ENCODE measurements at places on chromosomes 11 and 22.

DNA sequence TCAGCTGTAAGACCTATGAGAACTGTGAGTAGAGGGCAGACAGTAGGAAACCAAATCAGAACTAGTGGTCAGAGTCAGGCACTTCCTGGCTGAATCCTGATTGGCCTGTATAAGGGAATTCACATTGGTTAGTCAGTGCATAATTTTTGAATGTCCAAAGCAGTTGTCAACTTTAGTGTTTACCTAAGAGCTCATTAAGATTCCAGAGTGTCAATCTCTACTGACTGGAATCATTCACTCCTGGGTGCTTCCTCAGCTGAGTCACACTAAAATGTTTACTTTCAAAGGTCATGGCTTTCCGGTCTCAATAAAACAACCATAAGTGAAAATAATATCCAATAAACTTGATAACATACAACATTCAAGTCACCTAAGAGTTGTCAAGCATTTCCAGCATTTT is 306.1 kb downstream of the C11orf87 start:
- ATAC-seq = no peak

DNA sequence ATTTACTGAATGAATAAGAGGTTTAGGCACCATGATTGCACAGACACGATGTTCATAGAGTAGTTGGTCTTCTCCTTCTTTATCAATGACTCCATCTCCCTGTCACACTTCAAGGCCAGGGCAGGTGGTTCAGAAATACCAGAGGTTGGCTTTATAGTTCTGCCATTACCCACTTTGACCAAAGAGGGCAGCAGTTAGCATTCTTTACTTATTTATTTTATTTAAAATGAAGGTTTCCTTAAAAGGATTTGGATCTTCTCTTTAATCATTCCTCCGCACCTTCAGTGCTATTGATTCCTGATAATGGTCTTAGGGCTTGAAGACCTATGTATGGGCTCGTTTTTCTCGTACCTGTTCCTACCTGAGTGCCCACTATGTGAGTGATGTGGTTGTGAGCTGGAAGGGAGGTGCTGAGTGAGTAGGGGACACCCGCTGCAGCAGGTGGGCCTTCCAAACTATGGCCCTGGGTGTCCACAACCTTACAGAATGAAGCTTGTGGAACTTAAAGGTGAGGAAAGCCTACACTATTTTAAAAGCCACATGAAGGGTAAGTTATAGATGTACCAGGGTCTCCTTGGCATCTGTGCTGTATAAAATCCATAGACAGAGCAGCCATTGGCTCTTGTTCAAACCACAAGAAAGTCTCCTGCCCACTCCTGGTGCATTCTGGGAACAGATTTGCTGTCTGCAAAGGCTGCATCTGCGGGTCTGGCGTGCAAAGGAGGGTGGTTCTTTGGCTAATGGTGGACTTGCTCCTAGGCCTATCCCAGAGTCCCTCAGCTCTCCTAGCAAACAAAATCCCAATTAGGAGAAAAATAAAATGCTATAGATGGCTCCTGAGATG is 35.0 kb downstream of the TIMP3 start:
- ATAC-seq = no peak

DNA sequence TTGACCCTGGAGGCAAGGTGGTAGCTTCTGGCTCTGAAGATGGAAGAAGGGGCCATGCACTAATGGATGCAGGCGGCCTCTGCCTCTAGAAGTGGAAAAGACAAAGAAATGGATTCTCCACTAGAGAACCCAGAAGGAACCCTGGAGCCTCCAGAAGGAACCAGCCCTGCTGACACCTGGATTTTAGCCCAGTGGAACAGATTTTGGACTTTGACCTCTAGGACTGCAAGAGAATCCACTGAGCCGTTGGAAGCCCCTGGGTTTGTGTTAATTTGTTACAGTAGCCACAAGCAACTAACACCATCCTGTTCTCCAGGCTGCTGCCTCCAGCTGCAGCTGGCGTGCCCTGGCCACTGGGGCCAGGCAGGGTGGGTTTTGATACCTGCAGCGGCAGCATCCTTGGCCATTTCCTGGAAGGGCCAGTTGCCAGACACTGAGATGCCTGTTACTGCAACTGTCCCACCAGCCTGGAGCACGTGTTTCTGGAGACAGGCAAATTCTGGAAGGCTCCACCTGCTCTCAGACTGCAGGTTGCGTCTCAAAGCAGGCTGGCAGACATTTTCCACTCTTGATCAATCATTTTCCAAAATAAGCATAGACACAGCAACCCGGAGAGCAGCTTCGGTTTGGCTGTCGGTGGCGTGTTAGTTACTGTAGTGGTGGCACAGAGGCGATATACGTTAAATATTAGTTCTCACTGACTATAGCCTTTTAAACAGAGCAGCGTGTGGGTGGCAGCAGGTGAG is 76.8 kb upstream of the PARVG start:
- no peak for ATAC-seq

DNA sequence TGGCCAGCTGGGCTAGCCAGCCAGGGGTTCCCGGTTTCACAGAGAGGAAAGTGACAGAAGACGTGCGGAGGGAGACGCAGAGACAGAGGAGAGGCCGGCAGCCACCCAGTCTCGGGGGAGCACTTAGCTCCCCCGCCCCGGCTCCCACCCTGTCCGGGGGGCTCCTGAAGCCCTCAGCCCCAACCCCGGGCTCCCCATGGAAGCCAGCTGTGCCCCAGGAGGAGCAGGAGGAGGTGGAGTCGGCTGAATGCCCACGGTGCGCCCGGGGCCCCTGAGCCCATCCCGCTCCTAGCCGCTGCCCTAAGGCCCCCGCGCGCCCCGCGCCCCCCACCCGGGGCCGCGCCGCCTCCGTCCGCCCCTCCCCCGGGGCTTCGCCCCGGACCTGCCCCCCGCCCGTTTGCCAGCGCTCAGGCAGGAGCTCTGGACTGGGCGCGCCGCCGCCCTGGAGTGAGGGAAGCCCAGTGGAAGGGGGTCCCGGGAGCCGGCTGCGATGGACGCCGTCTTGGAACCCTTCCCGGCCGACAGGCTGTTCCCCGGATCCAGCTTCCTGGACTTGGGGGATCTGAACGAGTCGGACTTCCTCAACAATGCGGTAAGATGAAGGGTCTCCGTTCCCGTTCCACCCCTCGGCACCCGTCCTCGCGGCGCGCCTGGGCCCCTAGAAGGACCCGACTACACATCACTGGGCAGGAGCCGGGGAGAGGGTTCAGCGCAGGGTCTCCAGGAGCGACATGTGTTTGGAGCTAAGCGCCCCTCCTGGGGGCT is at the start of gene CREB3L1:
Gene CREB3L1 (plus strand): TSS at position 41 of the 765 bp plus-strand sequence. CDS start 450 bp downstream, at position 491.
- ATAC-seq = no peak

DNA sequence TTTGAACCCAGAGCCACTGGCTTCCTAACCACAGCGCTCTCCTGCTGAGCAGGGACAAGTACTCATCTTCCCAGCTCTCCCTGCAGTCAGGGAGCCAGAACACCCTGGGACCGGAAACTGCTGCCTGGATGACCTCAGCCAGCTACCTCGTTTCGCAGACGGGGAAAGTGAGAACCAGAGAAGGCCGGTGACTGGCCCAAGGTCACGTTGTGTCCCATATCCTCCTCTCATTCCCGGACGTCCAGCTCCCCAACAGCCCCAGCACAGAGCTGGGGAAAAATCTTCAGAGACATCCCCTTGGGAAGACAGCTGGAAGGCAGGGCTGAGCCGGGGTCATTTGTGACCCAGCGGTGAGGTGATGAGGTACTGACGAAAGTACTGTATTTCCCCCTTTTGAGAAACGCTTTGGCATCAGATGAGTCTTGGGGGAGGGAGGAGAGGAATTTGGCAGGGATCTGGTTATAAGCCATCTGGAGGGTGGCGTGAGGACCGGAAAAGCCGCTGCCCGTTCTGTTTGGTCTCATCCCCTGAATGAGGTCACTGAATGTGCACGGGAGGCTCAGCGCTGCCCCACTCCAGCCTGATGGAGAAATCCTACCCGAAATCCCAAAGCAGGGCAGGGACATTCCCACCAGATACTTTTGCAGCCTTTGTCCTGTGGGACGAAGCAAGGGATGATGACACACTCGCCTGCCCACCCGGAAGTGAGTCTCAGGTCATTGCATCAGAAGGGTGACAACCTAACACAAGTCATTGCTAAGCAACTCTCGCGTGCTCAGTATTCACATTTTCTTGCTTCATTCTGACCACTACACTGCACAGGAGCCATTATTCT is 41.1 kb downstream of the LIF start:
- no peak for ATAC-seq

GRCh38 chr11:34397120-34397519 is 39.3 kb upstream of the ABTB2 start:
- no peak for ATAC-seq

- no peak for ATAC-seq
Measured at GRCh38 chr11:59480359-59480758, 7.2 kb downstream of the OR4D10 start.

All from stimulated activated memory B cell treated with anti-CD40 and anti-IgM and Interleukin-4, amounts not matched to agents 10 μg/mL and 1 μg/mL and 100 μg/mL, for 72 hours (primary cell).